ENCODE measurements at places on chromosomes 4 and X.

DNA sequence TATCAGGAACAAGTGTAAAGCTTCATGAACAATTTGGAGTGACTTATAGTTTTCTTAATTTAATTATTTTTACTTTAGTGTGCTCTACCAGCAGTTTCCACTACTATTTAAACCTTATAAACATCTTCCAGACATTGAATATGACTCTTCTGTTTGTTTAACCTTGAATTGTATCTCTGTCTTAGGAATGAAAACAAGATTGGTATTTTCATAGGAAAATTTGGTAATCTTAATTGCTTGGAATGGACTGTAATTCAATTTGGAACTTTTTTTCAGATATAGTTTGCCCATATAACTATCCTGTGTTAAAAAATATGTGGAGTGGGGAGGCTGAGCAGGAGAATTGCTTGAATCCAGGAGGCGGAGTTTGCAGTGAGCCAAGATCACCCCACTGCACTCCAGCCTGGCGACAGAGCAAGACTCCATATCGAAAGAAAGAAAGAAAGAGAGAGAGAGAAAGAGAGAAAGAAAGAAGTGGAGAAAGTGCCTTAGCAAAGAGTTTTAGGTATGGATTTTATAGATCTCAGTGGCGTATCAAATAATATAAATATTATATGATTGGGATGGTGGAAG, 242.4 kb downstream of the BMPR1B start:
- DNase-seq = no peak

- DNase-seq = no peak
These were observed 409.2 kb upstream of the SLIT2 start for GRCh38 chr4:19842471-19842870.

DNA sequence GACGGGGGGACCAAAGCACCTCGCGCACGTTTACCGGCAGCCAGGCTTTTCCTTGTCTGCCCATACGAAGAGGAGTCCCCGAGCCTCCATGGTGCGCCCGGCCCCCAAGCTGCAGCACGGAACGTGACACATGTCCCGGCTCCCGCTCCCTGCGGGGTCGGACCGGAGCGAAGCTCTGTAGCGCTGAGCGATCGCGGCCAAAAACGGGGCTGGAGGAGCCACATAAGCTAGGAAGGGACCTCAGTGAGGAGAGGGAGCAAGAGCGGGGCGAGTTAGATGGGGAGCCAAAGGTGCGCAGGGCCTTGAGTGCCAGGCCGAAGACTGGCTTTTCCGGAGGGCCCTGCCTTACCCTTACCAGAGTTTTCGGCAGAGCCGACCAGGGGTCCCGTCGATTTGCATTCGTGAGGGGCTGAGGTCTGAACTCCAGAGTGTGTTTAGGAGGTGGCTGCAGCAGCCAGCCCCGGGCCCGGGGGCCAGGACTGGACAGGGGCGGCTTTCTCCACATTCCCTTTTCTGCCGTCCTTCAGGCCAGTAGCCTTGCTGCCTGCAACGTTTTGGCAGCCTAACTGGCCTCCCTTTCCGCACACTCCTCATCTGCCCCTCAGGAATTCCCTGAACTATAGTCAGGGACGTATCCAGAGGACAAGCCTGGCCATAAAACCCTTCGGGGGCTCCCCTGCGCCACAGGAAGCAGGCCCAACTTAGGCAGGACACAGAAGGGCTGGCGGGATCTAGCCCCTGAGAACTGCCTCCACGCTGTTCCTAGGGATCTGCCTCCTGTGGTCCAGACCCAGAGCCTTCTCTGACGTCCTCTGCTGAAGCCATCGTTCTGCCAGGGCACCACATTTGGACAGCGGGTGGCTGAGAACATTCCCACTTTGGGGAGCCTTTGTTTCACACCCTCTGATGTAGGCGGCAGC, 689 bp downstream of the SSR4 start:
- DNase-seq = no peak

- no peak for DNase-seq
These were observed 43.7 kb downstream of the SULT1E1 start for GRCh38 chr4:69816236-69816635.

DNA sequence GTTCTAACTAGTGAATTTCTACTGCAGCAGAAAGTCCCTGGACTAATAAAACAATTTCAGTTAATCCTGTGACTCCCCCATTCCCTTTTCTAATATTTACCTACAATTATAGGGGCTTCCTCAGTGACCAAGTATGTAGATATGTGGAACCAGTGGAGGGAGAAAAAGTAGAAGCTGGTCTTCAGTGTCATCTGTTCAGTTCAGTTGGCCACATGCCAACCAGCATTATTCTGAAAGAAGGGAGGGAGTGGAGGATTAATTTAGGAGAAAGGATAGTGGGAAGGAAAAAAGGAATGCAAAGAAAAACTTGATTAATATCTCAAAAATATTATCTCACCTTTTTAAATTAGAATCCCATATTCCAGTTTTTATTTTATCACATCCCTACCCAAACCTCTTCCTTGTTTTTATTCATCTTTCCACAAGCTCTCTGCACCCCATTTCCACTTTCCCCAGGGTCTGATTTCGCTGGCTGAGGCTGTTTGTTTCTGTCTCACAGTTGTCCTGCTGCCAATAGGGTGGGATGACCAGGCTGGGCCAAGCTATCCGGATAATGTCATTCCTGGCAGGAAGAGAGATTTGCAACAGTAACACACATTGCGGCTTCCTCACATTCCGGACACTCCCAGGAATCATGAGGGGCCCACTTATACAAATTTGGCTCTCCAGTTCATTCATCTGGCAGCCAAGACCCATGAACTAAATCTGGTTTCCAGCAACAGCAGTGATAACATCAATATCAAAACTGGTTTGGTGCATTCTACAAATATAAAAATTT, 24.6 kb upstream of the ANTXR2 start:
- DNase-seq = no peak

- no peak for DNase-seq
These were observed 48.4 kb upstream of the RPS6KA3 start for GRCh38 chrX:20315140-20315539.

- no peak for DNase-seq
These were observed 557.0 kb upstream of the GNPDA2 start for GRCh38 chr4:45283352-45283751.

GRCh38 chrX:73855546-73855945, 292.5 kb downstream of the CHIC1 start:
- DNase-seq = peak; percentile 80

- DNase-seq = no peak
These were observed 723 bp downstream of the TMEM192 start for GRCh38 chr4:165111906-165112367.

DNA sequence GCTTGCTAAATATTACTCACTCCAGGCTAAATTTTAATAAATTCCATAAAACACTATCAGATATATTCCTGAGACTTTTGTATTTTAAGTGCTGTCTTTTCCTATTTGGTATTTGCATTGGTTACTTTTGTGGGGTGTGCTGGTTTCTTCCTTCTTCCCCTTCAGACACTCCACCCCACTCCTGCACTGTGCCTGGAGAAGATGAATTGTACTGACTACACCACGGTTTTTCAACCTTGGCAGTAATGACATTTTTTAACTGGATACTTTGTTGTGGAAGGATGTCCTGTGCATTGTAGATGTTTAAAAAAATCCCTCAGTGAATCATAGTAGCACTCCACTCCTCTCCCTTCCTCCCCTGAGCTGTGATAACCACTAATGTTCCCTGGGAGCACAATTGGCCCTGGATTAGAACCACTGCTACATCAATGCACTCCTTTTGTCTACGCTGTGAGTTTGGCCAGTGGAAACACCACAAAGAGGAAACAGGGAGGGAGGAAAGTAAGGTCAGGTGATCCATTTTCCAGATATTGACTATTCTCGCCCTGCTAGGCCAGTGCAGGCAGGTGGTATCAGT, 36.3 kb downstream of the SNCA start:
- no peak for DNase-seq

GRCh38 chr4:140168474-140168873, 14.5 kb upstream of the MAML3 start:
- no peak for DNase-seq

GRCh38 chr4:6196871-6197270, 3.5 kb downstream of the JAKMIP1 start:
- DNase-seq = no peak

- DNase-seq = no peak
These were observed 52.3 kb downstream of the MEPE start for GRCh38 chr4:87884976-87885549.

- no peak for DNase-seq
These were observed 468.2 kb upstream of the DIPK2B start for GRCh38 chrX:45668686-45669443.

DNA sequence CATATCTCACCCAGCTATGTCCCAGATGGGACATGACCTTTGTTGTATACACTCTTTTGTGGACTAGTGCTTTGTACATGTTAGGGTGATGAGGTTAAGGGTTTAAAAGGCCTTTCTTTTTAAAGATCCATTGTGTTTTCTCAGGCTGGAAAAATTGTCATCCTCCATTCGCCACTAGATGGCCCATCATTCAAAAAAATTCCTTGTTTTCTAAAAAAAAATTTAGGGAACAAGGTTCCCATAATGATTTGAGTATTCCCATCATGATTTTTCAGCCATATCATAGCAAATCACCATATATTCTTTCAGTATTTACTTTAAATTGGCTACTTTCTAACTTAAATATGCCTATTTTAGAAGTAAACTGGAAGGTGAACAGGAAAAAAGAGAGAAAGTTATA, 91.9 kb upstream of the TMEM164 start:
- DNase-seq = no peak

DNA sequence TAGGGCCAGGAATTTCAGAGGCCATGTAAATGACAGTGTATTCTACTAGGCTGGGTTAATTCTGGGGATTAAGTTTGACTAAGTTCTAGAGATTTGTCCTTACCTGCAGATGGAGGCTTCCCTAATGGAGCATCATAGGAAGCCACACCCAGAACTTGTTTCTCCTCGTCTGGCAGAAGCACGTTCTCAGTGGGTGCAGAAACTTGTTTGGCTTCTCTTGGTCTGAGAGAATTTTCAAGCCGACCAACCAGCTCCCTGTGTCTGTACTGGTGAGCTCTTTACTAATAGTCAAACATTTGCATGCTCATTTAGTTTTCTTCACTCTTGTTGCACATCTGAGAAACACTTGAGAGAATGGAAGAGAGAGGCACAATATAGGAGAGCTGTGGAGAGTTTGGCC, 907 bp upstream of the ATP10D start:
- no peak for DNase-seq

- DNase-seq = no peak
These were observed at the start of gene SRPX2 for GRCh38 chrX:100643956-100644860. TSS of gene SRPX2 (plus strand) at chrX:100644199. CDS start at chrX:100646323, 2,124 bp downstream.

DNA sequence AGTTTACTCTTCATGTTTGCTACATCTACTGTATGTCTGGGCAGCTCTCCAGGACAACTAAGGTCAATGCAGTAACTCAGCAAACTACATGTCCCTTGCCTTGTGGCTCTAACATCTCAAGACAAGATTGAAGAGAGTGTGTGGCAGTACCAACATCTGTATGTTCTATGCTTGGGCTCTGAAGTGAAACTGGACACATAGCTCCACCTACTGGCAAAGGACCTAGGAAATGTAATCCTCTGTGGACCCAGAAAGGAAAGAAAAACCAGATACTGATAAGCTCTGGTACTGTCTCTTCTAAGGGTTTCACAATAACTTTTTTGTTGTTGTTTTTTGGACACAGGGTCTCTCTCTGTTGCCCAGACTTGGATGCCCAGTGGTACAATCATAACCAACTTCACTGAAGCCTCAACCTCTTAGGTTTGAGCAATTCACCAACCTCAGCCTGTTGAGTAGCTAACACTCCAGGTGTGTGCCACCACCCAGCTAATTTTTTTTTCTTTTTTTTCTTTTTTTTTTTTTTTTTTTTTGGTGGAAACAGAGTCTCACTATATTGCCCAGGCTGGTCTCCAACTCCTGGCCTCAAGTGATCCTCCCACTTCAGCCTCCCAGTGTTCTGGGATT, 64.1 kb downstream of the QDPR start:
- peak; percentile 68 for DNase-seq

- DNase-seq = no peak
These were observed 143.5 kb upstream of the GYPA start for GRCh38 chr4:144284026-144284425.

- no peak for DNase-seq
These were observed 34.9 kb upstream of the CCNI start for GRCh38 chr4:77110730-77111129.

DNA sequence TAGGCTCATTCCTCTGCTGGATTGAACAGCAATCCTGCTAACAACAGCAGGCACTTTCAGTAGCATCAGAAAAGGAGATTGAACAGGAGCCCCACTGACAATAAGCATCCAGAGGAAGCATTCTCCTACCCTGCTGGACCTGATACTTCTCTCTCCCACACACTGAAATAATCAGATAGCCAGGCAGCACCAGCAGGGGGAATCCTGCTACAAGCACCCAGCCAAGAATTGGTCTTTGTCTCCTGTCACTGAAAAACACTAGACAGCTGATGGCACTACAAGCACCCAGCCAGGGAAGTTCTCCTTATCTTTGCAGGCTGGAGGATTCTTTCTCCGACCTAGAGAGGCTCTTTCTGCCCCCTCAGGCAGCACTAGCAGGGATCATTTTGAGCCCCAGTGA, 444.3 kb upstream of the GRIA3 start:
- no peak for DNase-seq

- DNase-seq = no peak
These were observed 83.8 kb downstream of the LUZP4 start for GRCh38 chrX:115373308-115373707.

Measured in CD4-positive, alpha-beta T cell (primary cell).